Activated T-cell treated with anti-CD3 and anti-CD28 coated beads for 1 hour (primary cell): ENCODE measurements at places on chromosomes 4 and X.

- DNase-seq, result no peak
Observed at GRCh38 chrX:131332331-131332730, 43.2 kb upstream of the IGSF1 start.

GRCh38 chrX:41827886-41828285 is 95.5 kb downstream of the CASK start:
- no peak for DNase-seq

DNA sequence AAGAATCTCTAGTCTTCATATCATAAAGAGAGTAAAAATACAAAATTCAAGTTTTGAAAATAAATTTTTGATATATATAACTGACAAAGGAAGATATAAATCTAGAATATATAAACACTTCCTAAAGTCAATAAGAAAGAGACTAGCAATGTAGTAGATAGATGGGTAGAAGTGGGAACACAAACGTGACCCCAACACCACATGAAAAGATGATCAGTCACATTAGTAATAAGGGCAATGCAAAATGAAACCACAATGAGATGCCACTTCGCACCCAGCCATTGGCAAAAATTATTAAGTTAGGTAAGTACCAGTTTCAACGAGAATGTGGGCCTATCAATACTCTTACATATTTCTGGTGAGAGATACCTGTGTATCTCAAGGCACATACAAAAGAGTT is 106.5 kb downstream of the EGF start:
- no peak for DNase-seq

GRCh38 chr4:17347445-17347844 is 164.4 kb downstream of the QDPR start:
- peak; percentile 9 for DNase-seq

DNA sequence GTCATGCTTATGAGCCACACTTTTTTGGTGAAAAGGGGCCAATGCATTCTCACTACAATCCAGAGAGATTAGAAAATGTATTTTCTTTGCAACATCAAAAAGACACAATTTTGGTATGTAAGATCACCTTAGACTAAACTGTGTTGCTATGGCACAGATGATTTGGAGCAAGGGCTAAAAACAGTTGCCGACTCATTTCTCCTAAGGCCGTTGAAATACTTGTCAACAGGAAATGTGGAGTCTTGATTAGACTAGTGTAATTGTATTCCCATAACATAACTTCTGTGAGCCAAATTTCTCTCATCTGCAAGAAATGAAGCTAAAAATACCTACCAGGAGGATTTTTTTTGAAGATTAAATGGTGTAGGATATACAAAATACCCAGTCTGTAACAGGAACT is 2547.7 kb downstream of the ARAP2 start:
- no peak for DNase-seq

DNA sequence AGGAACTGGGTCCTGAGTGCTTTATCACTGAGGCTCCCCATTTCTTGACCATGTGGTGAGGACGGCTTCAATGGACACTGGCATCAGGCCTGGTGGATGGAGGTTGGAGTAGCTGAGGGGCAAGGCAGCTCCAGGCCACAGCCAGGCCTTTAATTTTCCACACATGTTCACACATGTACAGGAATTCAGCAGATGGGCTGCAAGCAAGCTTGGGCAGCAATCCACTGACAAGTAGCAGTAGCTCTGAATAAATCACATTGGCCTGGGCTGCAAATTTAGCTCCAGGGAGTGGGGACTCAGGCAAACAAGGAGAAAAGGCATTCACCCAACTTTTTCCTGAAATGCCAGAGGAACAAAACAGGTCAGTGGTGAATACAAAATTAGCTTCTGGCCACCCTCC is 107.8 kb upstream of the SCML1 start:
- no peak for DNase-seq

DNA sequence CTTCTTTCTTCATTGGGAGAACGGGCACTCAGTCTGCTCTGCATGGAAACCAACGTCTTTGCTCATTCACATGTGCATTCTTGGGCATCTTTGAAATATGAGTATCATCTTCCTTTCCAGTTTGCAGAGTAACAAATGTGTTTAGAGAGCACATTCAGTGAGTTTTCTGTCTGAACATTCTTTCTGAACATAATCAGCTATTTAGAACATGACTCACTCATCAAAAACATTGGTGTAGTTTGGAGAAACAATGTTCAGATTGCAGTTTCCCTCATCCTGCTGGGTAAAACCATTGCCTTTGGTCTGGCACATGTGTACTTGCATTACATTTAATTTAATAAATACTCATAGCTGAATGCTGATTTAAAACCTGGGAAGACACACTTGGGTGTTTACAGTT is 81.5 kb upstream of the F9 start:
- no peak for DNase-seq

DNA sequence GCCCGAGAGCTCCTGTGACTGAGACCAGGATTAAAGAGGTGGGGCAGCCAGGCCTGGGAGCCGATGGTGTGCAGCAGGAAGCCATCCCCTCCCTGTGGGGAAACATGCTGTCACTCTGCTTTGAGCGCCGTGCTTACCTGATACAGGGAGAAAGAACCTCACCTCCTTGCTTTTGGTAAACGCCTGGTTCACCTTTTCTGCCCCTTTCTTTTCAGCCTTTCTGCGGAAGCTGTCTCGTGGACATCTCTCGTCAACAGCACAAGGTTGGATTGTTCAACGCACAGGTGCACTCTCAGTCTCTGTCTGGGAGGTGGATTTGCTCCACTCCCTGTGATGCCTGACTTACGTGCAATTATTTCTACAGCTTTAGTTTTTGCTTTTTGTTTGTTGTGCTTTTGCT is 12.0 kb downstream of the ZFYVE28 start:
- DNase-seq, result no peak

DNA sequence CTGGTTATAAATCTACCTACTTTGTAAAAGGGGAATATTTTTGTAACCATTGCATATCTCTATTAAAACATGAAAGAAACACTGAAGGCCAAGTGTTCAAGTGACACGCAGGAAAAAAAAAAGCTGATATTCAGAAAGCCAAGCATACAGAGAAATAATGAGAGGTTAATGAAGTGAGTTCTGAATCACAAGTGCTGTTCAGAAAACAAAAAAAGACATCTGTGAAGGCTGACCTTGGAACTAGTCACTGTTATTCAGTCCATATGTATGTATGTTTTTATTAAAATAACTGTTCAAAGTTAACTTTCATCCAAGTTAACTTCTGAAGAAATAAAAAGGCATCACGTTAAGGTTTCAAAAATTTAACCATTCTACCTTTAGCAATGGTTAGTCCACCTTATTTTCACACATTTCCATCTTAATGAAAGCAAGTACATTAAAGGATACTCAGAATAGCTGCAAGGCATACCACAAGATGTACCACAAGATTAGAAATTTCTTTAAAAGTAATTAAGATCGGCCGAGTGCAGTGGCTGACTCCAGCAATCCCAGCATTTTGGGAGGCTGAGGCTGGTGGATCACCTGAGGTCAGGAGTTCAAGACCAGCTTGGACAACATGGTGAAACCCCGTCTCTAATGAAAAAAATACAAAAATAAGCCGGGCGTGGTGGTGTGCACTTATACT is 31.4 kb downstream of the SH3RF1 start:
- DNase-seq, result no peak

GRCh38 chr4:113336556-113336955 is 287.1 kb downstream of the ANK2 start:
- DNase-seq, result no peak

DNA sequence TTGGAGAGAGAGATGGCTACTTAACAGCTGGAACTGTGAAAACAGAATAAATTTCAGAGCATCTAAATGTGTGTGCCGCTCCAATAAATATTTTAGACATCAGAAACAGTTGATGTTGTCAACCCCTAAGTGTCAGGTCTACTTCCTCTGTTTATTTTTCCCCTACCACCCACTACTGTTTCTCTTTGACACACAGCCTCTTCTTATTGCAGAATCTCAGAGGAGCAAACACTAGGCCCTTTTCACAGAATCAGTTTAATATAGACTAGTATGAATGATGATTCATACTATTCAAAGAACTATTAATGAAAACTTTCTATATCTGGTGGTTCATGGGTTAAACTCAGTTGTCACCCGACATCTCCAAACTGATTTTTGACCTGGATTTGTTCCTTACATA is 33.9 kb downstream of the NAA11 start:
- no peak for DNase-seq

DNA sequence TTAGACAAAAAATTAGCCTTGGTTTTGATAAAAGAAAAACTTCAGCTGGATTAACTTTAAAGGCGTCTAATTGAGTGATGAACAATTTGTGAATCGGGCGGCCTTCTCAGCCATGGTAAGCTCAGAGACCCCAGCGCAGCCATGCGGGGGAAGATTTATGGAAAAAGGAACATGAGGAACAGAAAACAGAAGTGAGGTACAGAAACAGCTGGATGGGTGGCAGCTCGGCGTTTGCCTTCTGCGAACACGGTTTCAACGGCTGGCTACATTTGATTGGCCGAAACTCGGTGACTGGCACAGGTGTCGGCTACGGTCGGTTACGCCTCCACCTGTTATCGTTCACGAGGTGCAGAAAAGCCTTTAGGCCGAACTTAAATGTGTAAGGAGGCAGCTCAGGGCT is 401.4 kb upstream of the FAT1 start:
- DNase-seq, result no peak

GRCh38 chr4:2947926-2948325 is 15.3 kb downstream of the NOP14 start:
- no peak for DNase-seq

DNA sequence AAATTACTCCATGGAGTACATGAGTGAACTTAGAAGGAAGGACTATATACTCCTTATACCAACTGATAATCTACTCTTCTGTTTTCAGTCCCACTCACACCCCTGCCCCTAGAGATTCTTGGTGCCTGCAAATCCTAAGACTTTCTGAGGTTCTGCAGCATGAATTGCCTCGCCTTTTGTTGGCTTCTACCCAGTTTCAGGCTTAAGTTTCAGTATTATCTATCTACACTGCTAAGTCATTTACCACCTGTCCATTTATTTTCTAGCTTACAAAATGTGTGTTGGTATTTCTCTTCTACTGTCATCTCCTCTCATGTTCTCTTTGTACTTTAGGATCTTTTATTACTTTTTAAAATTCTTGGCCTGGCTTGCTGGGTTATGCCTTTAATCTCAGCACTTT is 94.4 kb upstream of the AMOT start:
- no peak for DNase-seq

GRCh38 chrX:39813631-39814277 is 284.0 kb downstream of the BCOR start:
- no peak for DNase-seq

DNA sequence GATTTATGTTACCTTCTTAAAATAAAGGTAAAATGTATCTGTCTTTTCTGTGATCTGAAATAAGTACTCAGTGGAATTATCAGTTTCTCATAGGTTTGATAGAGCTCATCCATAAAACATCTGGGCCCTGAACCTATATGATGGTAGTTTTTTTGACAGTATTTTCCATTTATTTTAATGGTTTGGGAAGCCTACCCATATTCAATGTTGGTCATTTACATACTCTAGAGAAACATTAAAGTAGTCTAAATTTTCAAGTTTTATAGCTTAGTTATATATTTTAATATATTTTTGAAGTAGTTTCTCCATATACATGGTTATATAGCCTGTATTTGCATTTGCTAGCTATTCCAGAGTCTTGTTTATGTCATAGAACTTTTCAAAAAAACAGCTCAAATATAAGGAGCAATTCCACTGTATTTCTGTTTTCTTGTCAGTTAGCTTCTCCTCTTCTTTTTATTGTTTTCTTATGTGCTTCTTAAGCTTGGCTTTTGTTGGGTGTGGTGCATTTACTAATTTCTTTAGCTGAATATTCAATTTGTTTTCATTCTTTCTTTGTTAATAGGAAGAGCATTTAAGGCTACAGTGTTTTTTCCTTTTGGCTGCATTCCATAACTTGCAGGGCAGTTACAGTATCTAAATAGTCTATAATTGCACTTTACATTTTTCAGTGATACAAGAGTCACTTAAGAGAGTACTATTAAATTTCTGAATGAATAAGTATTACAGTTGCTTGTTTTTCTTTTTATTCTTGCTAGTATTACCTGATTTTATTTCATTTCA is 181.4 kb downstream of the DKK2 start:
- DNase-seq, result no peak

DNA sequence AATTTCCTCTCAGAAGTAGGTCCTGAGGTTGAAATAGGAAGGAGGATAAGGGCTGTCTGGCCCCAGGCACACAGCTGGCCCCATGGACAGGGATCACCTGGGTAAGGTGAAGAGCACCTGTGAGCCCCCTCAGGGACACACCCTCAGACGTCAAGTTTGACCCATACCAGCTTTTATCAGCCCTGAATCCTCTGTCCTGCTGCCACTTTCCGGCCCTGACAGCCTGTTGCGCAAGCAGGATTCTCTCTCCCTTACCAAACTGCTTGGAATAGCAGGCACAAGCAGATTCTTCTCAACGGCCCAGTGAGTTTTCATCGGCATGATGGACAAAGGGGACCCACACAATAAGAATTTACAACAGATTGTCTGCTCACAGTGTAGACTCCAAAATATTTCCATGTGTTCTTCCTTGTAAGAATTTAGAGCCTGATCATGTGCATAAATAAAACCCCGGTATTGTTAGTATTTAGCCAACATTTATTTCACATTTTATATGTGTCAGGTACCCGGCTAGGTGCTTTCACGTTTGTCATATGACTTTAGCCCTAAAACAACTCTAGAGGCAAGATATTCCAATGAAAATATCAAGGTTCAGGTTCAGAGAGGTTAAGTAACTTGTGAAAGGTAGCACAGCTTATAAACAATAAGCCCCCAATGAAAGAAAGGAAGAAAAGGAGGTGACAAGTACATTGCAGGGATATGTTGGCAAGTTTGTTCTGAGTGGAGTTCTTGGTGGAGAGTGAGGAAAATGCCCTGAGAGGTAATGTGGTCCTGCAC is 107.2 kb upstream of the KIT start:
- DNase-seq, result no peak

- no peak for DNase-seq
Observed at GRCh38 chr4:76947369-76947768, 2.2 kb upstream of the SEPTIN11 start.

GRCh38 chr4:76200771-76201231 is 12.8 kb downstream of the SCARB2 start:
- DNase-seq, result no peak

GRCh38 chrX:98548519-98548918 is 1664.8 kb downstream of the RPA4 start:
- no peak for DNase-seq
